Endodermal cell (in vitro differentiated cells): ENCODE measurements at places on chromosomes 13 and 19.

- H3K4me3 ChIP-seq, result no peak overlapping the region
- H3K4me1 ChIP-seq, result no peaks in the 10 kb centered on the region
- H3K36me3 ChIP-seq, result no peaks in the 10 kb centered on the region
- peak; percentile 60 for DNase-seq
- H3K27me3 ChIP-seq, result peaks cover 10% of the 10 kb centered on the region
Observed at GRCh38 chr19:405121-405965, 3.6 kb downstream of the C2CD4C start.

DNA sequence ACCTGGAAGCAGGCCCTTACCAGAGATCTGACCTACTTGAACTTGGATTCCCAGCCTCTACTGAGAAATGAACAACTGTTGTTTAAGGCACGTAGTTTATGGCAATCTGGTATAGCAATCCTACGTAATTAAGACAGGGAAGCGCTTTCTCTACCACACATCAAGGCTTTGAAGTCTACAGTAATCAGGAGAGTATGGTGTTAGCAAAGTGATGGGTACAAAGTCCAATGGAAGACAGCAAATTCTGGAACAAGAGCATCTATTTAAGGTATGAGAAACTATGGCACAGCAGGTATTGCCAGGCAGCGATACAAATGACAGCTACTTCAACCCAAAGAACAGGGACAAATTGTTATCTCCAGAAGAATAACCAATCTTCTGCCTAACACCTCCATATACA is 3.1 kb downstream of the ZNF563 start:
- H3K4me1 ChIP-seq, result peaks cover 4% of the 10 kb centered on the region
- H3K27me3 ChIP-seq, result peaks cover 7% of the 10 kb centered on the region
- no peak overlapping the region for H3K27ac ChIP-seq
- H3K36me3 ChIP-seq, result no peaks in the 10 kb centered on the region
- no peak for DNase-seq

DNA sequence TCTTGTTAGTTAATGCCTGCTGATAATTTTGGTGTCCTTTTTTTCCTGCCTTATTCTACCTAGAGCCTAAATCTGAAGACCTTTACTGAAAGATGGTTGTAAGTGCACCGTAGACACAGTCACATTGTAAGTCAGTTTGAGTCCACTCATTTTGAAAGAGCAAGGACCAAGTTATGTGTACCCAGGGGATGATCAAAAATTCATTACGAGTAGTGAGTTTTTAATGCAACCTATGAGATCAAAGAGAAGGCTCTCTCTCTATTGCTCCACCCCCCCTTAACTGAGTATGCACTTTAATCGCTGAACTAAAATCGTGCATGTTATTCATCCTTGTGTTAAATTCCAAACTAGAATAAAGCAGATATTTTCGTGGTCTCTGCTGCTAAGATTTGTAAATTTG is 1.8 kb downstream of the RAP2A start:
- no peaks in the 10 kb centered on the region for H3K27me3 ChIP-seq
- H3K27ac ChIP-seq, result no peak overlapping the region
- H3K36me3 ChIP-seq, result peaks cover 41% of the 10 kb centered on the region

- H3K4me1 ChIP-seq, result no peaks in the 10 kb centered on the region
- peaks cover 4% of the 10 kb centered on the region for H3K27me3 ChIP-seq
- no peak for DNase-seq
- no peaks in the 10 kb centered on the region for H3K36me3 ChIP-seq
- H3K4me3 ChIP-seq, result no peak overlapping the region
Observed at GRCh38 chr13:36158611-36159010, 27.4 kb upstream of the DCLK1 start.

GRCh38 chr13:76853481-76853880 is 32.7 kb downstream of the KCTD12 start:
- H3K4me1 ChIP-seq, result peaks cover 16% of the 10 kb centered on the region
- no peak for DNase-seq
- H3K36me3 ChIP-seq, result no peaks in the 10 kb centered on the region
- peak overlapping the region; percentile 54 for H3K4me3 ChIP-seq
- H3K27me3 ChIP-seq, result no peaks in the 10 kb centered on the region

- H3K27ac ChIP-seq, result no peak overlapping the region
- no peaks in the 10 kb centered on the region for H3K27me3 ChIP-seq
- H3K4me3 ChIP-seq, result no peak overlapping the region
- DNase-seq, result peak; percentile 49
- peaks cover 4% of the 10 kb centered on the region for H3K4me1 ChIP-seq
Observed at GRCh38 chr13:24863748-24864540, 100.0 kb downstream of the RNF17 start.

- no peak overlapping the region for H3K27ac ChIP-seq
- H3K36me3 ChIP-seq, result no peaks in the 10 kb centered on the region
- H3K4me1 ChIP-seq, result no peaks in the 10 kb centered on the region
- no peak for DNase-seq
Observed at GRCh38 chr19:51810223-51810622, 15.3 kb downstream of the FPR3 start.

- H3K4me3 ChIP-seq, result no peak overlapping the region
- no peak overlapping the region for H3K27ac ChIP-seq
- no peaks in the 10 kb centered on the region for H3K4me1 ChIP-seq
- DNase-seq, result peak; percentile 90
- no peaks in the 10 kb centered on the region for H3K36me3 ChIP-seq
- no peaks in the 10 kb centered on the region for H3K27me3 ChIP-seq
Observed at GRCh38 chr19:50252111-50252886, 48.9 kb downstream of the MYH14 start.

GRCh38 chr19:10683582-10683981 is 17.7 kb upstream of the QTRT1 start:
- no peak overlapping the region for H3K27ac ChIP-seq
- H3K27me3 ChIP-seq, result no peaks in the 10 kb centered on the region
- DNase-seq, result no peak
- no peak overlapping the region for H3K4me3 ChIP-seq
- H3K36me3 ChIP-seq, result peaks cover 96% of the 10 kb centered on the region
- no peaks in the 10 kb centered on the region for H3K4me1 ChIP-seq

DNA sequence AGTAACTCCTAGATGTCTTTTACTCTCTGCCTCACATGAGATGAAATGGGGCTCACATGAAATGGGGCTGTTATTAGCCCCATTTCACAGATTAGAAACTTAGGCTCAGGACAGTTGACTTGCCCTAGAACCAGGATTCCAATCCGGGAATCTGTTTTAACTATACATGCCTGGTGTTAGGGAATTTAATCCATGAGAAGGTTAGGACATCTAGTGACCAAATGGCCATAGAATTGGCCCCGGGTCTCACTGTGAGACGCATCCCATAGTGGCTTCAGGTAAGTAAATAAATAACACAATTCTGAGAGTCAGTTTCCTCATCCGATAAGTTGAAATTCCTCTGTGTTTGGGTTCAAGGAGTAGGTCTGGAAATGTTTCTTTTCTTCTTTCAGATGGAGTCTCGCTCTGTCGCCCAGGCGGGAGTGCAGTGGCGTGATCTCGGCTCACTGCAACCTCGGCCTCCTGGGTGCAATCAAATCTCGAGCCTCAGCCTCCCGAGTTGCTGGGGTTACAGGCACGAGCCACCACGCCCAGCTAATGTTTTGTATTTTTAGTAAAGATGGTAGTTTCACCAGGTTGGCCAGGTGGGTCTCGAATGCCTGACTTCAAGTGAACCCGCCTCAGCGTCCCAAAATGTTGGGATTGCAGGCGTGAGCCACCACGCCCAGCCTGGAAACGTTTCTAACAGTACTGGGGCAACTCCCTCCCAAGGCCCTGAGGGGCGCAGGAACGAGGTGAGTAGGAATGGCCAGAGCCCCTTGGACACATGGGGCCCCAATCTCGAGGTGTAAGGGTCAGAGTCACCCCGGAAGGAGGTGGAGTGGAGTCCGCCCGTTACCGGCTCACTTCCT is 1.2 kb upstream of the ZNF574 start:
- H3K27ac ChIP-seq, result peak overlapping the region; percentile 90
- H3K4me3 ChIP-seq, result peak overlapping the region; percentile 83
- no peaks in the 10 kb centered on the region for H3K4me1 ChIP-seq
- DNase-seq, result no peak

- no peaks in the 10 kb centered on the region for H3K4me1 ChIP-seq
- H3K4me3 ChIP-seq, result no peak overlapping the region
- no peak for DNase-seq
- no peaks in the 10 kb centered on the region for H3K27me3 ChIP-seq
- H3K27ac ChIP-seq, result no peak overlapping the region
- no peaks in the 10 kb centered on the region for H3K36me3 ChIP-seq
Observed at GRCh38 chr13:76638882-76639281, 247.3 kb downstream of the KCTD12 start.

DNA sequence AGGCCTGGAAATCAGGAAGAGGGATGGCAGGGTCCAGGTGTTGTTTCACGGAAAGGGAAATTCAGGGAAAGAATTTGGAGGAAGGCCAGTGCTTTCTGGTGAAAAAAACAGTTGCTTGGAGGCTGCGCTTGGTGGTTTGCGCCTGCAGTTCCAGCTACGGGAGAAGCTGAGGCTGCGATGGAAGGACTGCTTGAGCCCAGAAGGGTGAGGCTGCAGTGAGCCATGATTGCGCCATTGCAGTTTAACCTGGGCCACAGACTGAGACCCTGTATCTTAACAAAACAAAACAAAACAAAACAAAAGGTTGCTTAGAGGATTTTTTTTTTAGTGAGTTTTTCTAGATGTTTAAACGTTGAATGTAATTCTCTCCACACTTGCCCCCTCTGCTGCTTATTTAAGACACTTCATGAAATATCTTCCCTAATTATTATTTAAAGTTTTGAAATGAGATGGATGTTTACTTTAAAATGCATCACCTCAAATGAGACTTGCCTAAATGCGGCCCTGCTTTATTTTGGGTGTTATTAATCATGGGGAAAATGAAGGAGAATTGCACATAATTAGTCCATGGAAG is 75.4 kb upstream of the TRPC4 start:
- no peaks in the 10 kb centered on the region for H3K27me3 ChIP-seq
- peak; percentile 47 for DNase-seq
- no peak overlapping the region for H3K4me3 ChIP-seq

DNA sequence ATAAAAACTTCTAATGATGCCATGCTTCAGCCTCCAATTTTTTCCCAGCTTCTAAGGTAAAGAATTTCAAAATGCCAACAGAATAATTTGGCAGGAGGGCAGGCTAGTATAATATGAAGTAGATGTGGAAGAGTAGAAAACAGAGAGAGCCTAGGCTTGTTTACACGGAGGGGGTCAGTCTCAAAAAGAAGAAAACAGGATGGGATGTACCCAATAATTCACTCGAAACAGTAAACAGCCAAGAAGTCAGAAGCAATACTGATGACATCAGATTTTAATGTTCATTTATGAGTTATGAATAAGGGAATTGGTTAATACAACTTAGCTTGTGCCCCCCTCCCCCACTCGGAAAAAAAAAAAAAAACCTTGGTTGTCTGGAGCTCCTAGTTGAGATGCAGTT is 422.5 kb downstream of the FOXO1 start:
- no peak overlapping the region for H3K27ac ChIP-seq
- H3K4me1 ChIP-seq, result no peaks in the 10 kb centered on the region
- no peaks in the 10 kb centered on the region for H3K27me3 ChIP-seq
- no peak overlapping the region for H3K4me3 ChIP-seq
- no peaks in the 10 kb centered on the region for H3K36me3 ChIP-seq
- DNase-seq, result no peak

DNA sequence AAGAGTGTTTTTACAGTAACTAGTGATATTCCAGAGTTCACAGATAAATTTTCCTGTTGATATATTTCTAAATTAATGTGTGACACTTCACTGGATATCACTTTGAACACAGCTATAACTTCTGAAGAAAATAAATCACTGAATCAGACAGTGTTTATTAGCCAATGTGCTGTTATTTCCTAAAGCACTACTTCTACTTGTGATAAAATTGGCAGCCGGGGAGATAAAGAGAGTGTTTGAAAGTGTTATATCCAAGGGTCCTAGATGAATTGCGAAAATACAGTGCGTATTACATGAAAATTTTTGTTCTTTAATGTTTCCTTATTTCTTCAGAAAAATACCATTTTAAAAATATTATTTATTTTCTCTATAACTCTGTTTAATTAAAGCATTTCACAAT is 417.5 kb upstream of the ARGLU1 start:
- no peak for DNase-seq
- H3K27me3 ChIP-seq, result no peaks in the 10 kb centered on the region
- no peak overlapping the region for H3K27ac ChIP-seq
- H3K36me3 ChIP-seq, result no peaks in the 10 kb centered on the region
- peaks cover 4% of the 10 kb centered on the region for H3K4me1 ChIP-seq

GRCh38 chr19:23314505-23315251 is 64.5 kb upstream of the ZNF724 start:
- no peak overlapping the region for H3K4me3 ChIP-seq
- no peak overlapping the region for H3K27ac ChIP-seq
- no peaks in the 10 kb centered on the region for H3K27me3 ChIP-seq
- no peaks in the 10 kb centered on the region for H3K4me1 ChIP-seq
- no peaks in the 10 kb centered on the region for H3K36me3 ChIP-seq

DNA sequence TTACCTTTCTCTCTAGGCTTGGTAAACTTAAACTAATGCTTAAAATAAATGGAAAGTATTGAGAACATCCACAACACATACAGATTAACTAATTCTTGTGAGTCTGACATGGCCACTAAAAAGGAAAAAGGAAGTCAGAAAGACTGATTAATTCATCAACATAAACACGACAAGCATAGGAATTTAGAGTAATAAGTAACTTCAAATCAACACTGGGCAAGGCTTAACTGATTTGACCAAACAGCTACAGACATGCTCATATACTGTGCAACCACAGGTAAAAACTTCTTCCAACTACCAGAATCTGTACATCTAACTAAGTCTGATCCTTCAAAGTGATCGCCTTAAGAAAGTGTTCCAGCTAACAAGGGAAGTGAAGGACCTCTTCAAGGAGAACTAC is 20.5 kb downstream of the UGGT2 start:
- no peaks in the 10 kb centered on the region for H3K27me3 ChIP-seq
- peaks cover 14% of the 10 kb centered on the region for H3K36me3 ChIP-seq
- no peak for DNase-seq
- no peaks in the 10 kb centered on the region for H3K4me1 ChIP-seq
- H3K27ac ChIP-seq, result no peak overlapping the region

- no peaks in the 10 kb centered on the region for H3K27me3 ChIP-seq
- H3K36me3 ChIP-seq, result peaks cover 28% of the 10 kb centered on the region
- H3K4me1 ChIP-seq, result no peaks in the 10 kb centered on the region
- no peak for DNase-seq
- no peak overlapping the region for H3K4me3 ChIP-seq
- no peak overlapping the region for H3K27ac ChIP-seq
Observed at GRCh38 chr13:40798380-40798779, 9.0 kb downstream of the SLC25A15 start.

- no peaks in the 10 kb centered on the region for H3K4me1 ChIP-seq
- H3K27ac ChIP-seq, result no peak overlapping the region
- DNase-seq, result no peak
- H3K36me3 ChIP-seq, result no peaks in the 10 kb centered on the region
- no peak overlapping the region for H3K4me3 ChIP-seq
Observed at GRCh38 chr13:42807241-42807640, 25.9 kb downstream of the FAM216B start.

- peaks cover 13% of the 10 kb centered on the region for H3K27me3 ChIP-seq
- no peaks in the 10 kb centered on the region for H3K36me3 ChIP-seq
- DNase-seq, result no peak
- H3K27ac ChIP-seq, result no peak overlapping the region
- H3K4me1 ChIP-seq, result no peaks in the 10 kb centered on the region
Observed at GRCh38 chr19:7819337-7819736, 10.7 kb upstream of the EVI5L start.
